Activated T-helper 1 cell treated with anti-CD3 and anti-CD28 coated beads, Interleukin-12 subunit alpha, Interleukin-12 subunit beta, Interleukin-2, Interleukin-4 antibody, amounts not matched to agents 30 ng/mL and 10 ng/mL and 1 ng/mL, durations not matched to agents 14 hours and 24 hours and 36 hours (primary cell): ENCODE measurements at places on chromosomes 11 and 22.

DNA sequence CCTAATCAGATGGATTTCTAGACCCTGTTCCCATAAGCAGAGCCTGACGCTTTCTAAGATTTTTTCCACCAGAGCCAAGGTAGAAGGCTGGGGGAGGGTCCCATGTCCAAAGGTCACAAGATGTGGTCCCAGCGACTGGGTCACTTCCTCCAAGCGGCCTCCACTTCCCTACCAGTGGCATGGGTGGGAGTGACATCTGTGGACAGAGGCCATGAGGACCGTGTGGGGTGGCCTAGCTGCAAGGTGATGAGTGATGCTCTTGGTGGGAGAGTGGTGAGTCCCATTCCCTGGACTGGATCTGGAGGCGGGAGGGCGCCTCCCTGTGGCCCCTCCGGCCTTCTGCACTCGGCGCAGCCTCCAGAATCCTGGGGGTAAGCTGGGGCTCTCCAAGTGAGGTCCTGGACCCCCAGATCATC is 32.4 kb upstream of the PRR5 start:
- no peak for DNase-seq

- no peak for DNase-seq
Measured at GRCh38 chr22:23685205-23685784, 5.5 kb upstream of the RGL4 start.

DNA sequence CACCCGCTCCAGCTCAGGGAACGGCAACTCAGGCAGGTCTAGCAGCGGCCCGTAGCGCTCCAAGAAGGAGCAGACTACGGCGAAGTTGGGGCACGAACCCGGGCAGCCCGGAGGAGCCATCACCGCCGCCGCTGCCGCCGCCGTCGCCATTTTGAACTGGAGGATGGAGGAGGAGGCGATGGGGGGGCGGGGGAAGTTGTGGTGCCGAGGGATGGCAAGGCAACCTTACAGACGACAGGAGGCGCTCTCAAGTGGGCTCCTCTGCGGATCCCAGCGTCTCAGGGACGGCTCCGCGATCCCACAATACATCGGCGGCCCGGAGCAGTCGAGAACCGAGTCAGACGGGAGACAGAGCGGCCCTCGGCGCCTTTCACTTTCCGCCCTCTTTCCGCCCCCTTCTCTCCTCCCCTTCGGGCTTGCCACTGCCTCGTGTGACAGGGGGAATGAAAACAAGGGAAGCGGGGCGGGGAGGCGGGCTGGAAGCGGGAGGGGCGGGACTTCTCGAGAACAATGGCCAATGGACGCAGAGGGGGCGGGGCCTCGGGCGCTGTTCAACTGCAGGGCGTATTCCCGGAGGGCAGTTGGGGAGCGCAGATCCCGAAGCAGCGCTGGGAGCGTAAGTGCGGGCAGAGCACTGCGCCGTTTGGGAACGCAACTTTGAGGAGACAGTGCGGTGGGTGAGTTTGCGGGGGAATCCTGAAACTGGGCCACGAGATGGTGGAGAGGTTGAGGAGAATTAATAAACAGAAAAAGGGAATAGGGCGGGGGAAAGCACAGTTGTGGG is at the start of the genes AAMDC and RSF1:
Gene AAMDC (plus strand): TSS at position 580 of the 784 bp plus-strand sequence. CDS start 21,353 bp downstream, outside the sequence.
Gene RSF1 (minus strand): TSS at position 158 of the 784 bp plus-strand sequence. CDS start 8 bp downstream, at position 150.
- DNase-seq = peak; percentile 95

- no peak for DNase-seq
Measured at GRCh38 chr11:20005747-20006146, 154.5 kb downstream of the DBX1 start.

DNA sequence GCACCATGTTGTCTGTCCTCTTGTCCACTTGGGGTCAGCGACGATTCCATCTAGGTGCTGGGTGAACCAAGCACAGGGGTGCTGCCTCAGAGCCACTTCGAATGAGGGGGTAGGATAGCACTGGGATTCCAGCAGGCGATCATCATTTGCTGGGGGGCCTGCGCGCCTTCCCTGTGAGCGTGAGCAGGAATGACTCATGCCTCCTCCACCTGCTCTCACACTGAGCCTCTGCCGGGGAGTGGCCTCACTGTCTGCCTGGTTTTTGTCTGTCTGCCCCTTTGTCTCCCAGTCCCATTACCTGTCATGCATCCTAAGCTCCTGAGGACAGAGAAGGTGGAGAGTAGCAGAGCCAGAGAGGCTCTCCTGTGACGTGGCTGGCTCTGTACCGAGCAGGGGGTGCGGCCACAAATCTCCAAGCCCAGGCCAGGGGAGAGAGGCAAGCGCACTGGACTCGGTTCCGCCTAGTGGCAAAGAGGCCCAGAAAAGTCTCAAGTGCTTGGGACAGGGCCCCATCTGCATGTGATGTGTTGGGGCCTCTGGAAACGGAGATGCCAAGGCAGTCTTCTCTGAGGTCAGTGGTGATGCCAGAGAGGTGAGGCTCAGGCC is 30.8 kb downstream of the RSPH14 start:
- DNase-seq = no peak

DNA sequence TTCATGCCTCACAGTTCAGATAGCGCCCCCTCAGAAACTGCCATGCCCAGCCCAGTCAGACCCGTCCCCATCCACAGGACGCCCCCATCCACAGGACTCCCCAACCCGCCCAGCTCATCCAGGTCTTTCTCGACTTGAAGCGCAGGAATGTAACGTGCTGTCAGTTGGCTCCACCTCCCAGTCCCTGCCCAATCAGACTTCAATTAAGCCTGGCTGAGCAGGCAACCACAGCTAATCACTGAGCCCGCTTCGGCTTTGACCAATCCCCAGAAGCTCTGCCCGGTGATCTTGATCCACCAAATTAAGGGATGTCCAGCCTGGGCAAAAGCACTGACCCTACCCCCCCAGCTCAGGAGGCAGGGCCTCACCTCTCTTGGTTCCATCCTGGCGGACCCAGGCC is 10.5 kb upstream of the MFNG start:
- no peak for DNase-seq

GRCh38 chr22:35837101-35837727 is 119.5 kb downstream of the APOL5 start:
- no peak for DNase-seq

- DNase-seq = no peak
Measured at GRCh38 chr22:33129621-33130020, 71.4 kb upstream of the SYN3 start.

- DNase-seq = no peak
Measured at GRCh38 chr22:35525687-35526332, 14.8 kb upstream of the RASD2 start.

GRCh38 chr22:29346659-29347058 is 31.2 kb upstream of the RASL10A start:
- DNase-seq = no peak

DNA sequence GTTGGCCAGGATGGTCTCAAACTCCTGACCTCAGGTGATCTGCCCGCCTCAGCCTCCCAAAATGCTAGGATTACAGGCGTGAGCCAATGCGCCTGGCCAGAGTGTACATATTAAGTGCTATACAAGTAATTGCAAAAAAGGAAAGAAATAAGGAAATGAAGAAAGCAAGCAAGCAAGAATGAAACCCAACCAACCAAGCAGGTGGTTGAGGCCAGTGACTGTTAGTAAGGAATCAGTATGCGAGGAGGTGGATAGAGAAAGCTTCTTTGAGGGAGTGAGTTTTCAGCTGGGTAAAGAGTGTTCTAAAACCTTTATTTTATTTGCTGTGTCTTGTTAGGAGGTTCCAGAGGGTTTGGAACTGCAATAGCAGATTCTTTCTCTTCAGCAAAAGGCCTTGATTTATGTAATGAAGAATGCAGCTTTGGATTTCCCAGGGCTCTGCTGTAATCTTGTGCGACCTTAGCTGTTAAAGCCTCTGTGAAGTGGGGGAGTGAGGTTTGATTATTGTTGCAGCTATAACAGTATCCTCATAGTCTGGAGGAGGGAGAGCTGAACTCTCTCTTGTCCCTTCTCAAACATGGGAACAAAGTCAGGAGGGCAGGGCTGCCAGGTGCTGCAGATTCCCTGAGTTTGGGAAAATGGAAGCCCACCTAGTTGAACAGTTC is 5.7 kb downstream of the AMPD3 start:
- DNase-seq = no peak

GRCh38 chr11:44737245-44738085 is 10.7 kb downstream of the TSPAN18 start:
- no peak for DNase-seq

- DNase-seq = no peak
Measured at GRCh38 chr11:130380778-130381177, 47.6 kb downstream of the ADAMTS8 start.

DNA sequence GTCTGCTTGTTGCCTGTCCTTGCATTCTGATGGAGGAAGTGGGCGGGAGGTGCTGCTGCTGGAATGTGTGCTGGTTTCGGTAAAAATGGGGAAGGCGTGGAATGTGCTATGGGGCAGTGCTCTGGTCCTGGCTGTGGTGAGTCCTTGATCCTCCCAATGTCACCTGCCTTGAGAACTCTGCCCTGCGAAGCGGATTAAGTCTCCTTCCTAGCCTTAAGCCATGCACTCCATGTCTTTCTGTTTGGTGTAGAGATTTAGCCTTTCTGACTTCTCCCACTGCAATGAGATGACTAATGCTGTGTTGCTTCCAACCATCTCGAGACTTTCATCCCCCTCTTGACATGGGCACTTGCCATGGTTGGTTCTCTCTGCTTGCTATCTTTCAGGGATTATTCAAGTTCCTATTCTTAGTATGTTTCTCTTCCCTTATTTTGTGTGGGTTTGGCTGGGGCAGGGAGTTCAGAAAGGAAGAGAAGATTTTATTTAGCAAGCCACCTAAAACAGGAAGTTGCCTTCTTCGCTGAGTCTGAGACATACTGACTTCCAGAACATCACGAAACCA is 687.9 kb downstream of the NTM start:
- no peak for DNase-seq

DNA sequence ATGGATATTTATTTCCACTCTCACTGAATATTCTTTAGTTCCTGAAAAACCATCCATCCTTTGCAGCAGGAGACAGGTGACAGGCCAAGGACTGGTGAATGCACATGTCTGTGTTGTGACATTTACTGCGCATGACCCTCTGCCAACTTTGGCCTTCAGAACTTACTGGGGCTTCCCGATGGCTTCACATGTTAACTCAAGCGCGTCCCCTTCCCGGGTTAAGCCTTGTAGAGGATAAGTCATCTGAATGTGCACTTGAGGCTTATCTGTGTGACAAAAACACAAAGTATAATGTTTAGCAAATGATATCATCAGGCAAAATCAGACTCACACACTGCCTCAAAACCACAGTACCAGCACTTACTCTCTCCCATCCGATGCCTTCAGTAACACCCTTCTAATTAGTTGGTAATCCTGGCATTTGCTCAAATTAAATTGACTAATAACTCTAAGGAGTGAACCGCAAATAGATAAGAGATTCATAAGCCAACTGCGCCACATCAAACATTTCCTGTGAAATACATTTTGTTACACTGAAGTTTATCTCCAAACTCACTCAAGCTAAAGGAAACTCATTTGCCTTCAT is 286.4 kb downstream of the CADM1 start:
- no peak for DNase-seq

DNA sequence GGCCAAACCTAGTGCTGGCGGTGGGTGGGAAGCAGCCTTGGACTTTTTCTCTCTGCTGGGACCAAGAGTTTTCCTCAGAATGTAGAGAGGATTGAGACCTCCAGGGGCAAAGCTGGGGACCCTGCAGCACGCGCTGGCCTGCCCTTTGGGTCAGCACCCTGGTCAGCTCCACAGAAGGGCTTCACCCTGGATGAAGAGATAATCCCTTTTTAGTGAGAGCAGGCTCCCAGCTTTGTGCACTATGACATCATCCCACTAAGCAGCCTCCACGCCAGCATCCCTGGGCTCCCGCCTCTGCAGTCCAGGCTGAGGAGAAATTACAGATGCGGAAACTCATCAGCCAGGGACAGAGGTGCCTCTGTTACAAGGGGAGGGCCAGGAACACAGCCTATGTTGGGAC is 23.5 kb downstream of the DRICH1 start:
- no peak for DNase-seq

DNA sequence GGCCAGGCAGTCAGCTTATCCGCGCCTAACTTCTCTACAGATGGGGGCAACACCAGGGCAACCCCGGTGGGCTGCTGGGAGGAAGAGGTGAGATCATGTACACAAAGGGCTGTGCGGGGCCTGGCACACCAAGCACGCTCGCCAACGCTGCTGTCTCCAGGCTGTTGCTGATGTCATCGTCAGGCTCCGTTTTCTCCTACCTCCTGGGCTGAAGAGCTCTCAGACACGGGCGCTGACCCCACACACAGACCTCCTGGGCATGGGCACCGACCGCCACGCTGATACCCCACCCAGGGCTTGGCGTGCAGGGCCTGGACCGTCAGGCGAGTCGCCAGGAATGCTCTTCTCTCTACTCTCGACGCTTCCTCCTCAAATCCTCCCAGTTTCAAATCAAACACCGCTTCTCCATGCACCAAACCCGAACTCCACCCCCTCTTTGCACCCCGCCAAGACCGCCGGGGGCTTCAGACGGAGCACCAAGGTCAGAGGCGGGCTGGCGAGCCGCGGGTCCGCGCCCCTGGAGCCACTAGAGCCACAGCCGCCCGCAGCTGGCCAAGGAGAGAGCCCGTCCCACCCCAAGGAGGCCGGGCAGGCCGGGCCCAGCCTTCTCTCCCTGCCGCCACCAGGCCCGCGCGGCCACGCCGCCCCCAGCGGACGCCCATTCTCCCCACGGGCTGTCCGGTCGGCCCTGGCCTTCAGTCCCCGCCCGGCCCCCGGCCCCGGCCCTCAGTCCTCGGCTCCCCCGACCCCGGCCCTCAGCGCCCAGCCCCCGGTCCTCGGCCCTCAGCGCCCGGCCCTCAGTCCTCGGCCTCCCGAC is 772 bp downstream of the SBF1 start:
- no peak for DNase-seq

DNA sequence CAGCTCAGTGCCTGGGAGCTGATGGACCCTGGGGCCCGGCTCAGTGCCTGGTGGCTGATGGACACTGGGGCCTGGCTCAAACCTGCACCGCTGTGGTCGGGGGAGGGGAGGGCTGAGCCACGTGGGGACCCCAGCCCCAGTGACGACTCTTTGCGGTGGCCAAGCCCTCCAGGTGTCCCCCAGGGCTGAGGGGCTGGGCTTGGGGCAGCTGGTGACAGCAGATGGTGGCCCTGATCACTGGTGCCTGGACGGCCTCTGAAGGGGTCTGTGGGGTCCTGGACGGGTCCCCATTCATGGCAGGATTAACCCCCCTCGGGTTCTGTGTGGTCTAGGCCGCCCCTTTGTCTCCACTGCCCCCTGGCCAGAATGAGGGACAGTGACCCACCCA is 3.4 kb upstream of the MUC5B start:
- no peak for DNase-seq

DNA sequence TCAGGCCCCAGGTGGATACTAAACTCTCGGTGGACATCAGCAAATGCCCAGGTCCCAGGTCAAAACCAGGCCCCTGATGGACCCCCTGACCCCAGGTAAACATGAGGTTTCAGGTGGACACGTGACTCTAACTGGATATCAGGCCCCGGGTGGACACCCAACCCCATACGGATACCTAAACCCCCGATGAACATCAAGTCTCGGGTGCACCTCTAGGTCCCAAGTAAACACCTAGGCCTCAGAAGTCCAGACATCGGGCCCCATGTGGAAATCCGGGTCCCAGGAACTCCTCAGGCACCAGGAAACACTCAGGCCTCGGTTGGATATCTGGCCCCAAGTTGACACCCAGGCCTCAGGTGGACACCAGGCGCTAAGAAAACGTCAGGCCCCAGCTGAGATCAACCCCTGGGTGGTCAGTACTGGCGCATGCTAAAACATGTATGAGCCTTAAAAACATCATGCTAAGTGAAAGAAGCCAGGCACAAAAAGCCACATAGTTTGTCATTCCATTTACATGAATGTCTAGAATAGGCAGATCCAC is 54.4 kb upstream of the SEPTIN5 start:
- no peak for DNase-seq

- DNase-seq = no peak
Measured at GRCh38 chr11:83655976-83656375, 369.8 kb upstream of the CCDC90B start.

GRCh38 chr11:88041679-88042078 is 133.6 kb downstream of the RAB38 start:
- DNase-seq = no peak
